Esophagus squamous epithelium (tissue), 5 donors: ENCODE measurements at places on chromosomes 13 and 19. TPM values are rescaled to one million over a fixed set of nuclear protein-coding genes. Genes with fewer than 3 reads are reported as not detected.

GRCh38 chr13:86864376-86864775 lies 806.8 kb upstream of the SLITRK5 start:
- DNase-seq = no peak

- no peak for DNase-seq
Observed at GRCh38 chr13:96540670-96541069, 450.8 kb downstream of the HS6ST3 start.

Gene TNFRSF19
- 6.1 TPM for total RNA-seq

Gene CYP4F12
- total RNA-seq = 79.3 TPM
